ENCODE measurements at places on chromosomes 5 and 9. TPM values are rescaled to one million over a fixed set of nuclear protein-coding genes. Genes with fewer than 3 reads are reported as not detected.

The PCDHA9 gene
- total RNA-seq: 0.29 TPM

DNA sequence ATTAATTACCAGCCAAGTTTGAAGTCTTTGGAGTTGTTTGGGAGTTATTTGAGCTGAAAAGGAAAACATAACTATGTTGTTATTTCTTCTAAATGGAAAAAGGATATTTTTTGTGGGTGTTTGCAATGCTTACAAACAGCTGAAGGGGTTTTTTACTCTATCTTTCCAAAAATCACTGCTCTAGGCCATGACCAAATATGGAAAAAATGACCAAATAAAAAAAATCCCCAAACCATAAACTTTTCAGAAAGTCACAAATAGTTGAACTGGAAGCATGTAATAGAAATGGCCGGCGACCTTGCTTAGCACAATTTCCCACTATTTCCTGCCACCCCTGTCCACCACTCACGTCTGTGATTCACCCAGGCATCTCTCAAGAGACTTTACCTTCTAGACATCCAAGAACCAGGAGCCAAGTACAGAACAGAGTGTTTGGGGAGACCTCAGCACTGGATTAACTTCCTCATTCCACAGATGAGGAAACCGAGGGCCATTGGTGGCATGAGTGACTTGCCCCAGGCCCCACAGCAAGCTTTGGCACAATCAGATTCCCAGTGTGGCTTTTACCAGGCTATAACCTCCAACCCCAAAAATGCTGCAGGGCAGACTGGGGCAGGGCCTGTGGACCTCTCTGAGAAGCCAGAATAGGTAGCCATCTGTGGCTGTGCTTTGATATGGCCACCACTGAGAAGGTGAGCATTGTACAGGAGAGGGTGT is 84.5 kb downstream of the NRG2 start:
- no peak for DNase-seq

The PTPRD gene
- total RNA-seq: 2.3 TPM

The NADK2 gene
- 33.7 TPM for total RNA-seq

DNA sequence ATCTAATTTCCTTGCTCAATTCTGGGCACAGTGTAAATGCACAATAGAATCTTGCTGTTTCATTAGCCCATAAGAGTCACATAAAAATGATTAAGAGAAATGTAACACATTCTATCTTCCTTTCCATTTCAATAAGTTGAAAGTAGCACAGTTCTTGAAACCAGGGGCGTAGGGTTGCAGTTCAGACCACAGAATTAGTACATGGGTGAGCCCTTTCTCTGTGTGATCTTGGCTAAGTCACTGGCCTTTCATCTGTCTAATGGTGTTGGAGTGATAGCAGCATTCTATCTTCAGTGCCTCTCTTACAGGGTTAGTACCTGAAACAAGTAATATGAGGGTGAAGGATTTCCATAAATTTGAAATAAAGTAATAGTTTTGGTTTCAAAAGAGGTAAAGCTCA is 445.3 kb upstream of the ZNF462 start:
- DNase-seq: no peak

Measured in pancreas (tissue), 10 donors.